Naive thymus-derived CD8-positive, alpha-beta T cell (primary cell): ENCODE measurements at places on chromosomes 3 and 15.

DNA sequence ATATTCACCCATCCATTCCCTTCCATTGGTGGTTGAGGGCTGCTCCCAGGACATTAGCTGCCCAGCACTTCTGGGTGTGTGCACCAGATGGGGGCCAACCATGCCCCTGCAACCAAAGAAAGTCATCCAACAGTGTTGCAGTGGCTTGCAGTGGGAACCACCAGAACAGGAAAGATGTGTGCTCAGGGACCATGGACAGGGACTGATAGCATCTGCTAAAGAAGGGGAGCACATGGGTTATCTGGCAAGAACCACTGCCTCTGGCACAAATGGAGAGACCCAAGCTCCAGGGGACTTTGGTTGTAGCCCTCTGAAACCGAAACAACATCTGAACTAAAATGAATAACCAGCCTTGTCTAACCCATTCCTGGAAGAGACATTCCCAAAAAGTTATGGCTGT, 8.1 kb downstream of the DCLK3 start:
- DNase-seq, result no peak

DNA sequence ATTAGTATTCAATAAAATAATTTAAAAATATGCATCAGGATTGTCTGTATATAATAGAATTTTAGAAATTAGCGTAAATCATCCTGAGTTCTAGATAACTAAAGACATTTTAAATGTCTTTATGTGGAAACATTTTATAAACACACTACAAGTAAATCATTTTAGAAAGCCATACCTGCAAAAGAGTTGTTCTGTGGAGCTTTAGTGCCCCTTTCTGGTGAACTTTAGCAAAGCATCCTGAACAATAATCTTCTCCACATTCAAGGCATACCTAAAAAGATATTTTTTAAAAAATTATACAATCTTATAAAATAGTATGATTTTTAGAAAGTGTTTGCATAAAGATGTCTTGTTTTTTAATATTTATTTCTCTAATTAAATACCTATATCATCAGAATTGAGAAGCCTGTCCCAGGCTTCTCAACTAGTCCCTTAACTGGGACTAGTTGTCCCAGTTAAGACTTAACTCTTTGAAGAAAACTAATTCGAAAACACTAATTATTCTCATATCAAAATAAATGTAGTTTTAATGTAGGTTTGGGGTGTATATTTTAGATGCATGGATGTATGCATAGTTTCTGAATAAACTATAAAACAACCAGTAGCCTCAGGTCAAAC, 29.7 kb downstream of the ZBBX start:
- no peak for DNase-seq

DNA sequence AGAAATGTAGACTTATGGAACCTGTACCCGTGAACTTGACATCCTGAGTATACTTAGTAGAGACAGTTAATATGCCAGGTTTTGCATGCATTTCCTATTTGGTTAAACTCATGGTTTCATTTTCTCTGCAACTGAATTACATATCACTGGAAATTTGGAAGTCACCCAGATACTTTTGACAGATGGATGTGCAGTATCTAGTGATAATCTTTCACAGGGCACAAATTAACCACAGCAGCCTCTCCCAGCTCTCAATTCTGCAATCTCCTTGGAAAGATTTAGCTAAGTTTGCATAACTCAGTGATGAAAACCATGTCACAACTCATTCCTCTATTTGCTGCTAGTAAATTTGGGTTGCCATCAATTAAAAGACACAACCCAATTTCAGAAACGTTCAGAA, 162.3 kb upstream of the TPM1 start:
- no peak for DNase-seq

DNA sequence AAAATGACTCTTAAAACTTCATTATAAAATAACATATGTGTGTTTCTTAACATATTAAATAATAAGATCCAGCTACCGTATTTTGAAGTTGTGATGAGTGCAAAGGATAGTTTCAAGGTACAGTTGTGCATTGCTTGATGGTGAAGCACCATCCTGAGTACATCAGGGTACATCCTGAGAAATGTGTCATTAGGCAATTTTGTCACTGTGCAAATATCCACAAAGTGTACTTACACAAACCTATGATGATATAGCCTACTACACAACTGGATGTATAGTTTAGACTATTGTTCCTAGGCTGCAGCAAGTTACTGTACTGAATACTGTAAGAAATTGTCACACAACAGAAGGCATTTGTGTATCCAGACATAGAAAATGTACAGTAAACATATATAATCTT, 20.8 kb upstream of the TM4SF1 start:
- no peak for DNase-seq

DNA sequence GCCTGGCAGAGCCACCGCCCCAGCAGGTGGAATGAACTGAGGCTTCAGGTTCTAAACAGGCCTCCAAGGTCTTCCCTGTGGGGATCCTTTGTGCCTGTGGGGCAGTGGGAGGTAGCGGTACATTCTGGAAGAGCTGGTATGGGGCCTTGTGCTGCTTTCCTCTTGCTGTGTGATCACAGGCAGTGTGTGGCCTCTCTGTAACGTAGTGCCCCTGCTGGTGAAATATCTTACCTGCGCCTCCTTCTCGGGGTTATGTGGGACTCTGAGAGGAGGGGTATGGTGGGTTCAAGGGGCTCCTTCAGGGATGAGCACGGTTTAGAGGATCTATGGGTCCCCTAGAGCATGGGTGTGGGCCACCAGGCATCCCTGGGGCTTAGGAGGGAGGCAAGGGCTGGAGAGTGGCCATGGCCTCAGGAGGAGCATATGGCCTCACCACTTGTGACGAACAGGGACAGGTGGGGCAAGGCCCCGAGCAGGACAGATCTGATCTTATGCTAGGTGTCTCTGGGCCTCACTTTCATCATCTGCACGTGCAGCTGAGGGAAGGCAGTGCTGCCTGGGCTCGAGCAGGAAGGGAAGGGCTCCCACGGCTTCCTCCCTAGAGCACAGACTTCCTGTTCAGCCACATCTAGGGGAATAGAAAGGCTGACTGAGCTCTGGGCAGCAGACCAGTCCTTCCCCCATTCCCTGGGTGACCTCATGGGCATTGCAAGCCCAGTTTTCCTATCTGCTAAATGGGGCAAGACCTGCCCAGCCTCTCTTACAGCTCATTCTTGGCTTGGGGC, 1.9 kb upstream of the ALS2CL start:
- no peak for DNase-seq

DNA sequence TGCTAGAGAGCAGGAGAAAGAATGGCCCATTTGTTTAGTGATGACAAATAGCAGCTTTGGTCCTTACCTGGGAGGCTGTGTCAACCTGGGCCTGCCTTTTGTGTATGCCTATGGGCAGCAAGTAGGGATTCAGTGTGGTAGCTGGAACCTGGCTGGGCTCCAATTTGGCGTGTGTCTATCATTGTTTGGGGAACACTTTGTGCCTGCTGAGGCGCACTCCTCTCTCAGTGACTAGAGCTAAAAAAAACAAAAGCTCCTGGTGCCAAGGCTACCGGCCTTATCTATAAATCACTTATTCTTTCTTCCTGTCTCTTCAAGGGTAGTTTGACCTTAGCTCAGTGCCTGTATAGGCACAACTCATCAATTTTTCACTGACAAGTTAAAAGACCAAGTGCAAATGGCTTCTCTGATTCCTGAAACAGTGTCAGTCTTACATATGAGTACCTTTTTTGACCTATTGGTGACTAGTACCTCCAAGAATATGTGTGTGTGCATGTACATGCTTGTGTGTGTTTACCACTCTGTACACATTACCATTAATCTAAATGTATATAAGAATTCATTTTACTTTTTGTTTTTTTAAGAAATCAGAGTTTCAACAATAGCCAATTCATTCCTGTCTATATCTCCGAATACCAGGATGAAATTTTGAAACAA, 54.6 kb downstream of the GMNC start:
- DNase-seq, result no peak

DNA sequence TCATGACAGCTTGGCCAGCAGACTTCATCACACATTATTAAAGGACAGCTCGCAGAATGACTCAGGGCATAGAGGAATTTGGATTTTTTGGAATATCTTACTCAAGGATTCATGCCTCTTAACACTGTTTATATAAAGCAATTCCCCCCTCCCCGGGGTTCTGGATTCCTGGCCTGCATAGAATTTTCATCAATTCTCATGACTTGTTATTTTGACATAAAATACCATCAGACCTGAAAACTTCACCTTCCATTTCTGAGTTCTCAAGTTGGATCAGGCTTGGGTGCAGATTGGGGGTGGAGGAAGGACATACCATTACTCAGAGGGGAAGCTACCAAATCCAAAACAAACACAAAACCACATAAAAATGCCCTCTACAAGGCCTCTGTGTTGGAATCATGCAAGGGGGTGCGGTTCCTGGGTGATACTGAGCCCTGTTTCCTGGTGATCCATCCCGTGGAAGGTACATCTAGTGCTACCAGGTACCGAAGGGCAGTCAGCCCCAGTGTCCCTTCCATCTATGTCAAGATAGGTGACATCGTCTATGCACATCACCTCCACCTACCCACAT, 95.3 kb downstream of the DAPK2 start:
- no peak for DNase-seq

DNA sequence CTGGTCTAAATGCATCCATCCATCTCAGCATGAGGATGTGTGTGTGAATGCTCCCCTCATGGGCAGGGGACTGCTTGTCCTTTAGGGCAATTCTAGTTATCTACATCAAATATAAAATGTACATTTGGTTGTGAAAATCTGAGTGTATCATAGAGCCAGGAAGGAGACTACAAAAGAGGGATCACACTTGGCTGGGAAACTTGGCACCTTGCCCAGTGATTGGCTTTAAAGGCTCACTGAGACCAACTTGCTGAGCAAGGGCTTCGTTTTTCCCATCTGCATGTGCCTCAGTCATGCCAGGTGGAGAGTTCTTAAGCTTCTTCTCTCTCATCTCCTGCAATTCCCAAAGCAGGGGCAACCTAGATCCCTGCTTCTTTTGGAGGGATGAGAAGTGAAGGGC, 5.2 kb downstream of the CAPN3 start:
- DNase-seq, result no peak

- no peak for DNase-seq
Observed at GRCh38 chr3:129061888-129062834, 1.6 kb downstream of the GP9 start.

DNA sequence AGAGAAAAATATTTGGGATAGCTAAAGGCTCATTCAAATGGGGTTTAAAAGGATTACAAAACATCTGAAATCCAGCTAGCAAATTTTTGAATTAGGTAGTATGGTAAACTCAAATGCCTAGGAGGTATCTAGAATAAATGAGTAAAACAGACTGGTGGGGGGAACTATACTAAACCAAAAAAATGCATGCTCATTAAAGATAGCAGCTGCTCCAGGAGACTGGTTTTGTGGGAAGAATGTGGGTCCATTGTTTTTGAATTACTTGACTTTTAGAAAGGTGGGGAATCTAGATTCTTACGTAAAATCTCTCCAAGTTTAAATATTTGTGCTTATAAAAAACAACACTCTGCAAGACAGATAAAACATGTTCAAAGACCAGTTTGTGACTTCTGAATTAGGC, 73.8 kb downstream of the LEKR1 start:
- DNase-seq, result no peak

DNA sequence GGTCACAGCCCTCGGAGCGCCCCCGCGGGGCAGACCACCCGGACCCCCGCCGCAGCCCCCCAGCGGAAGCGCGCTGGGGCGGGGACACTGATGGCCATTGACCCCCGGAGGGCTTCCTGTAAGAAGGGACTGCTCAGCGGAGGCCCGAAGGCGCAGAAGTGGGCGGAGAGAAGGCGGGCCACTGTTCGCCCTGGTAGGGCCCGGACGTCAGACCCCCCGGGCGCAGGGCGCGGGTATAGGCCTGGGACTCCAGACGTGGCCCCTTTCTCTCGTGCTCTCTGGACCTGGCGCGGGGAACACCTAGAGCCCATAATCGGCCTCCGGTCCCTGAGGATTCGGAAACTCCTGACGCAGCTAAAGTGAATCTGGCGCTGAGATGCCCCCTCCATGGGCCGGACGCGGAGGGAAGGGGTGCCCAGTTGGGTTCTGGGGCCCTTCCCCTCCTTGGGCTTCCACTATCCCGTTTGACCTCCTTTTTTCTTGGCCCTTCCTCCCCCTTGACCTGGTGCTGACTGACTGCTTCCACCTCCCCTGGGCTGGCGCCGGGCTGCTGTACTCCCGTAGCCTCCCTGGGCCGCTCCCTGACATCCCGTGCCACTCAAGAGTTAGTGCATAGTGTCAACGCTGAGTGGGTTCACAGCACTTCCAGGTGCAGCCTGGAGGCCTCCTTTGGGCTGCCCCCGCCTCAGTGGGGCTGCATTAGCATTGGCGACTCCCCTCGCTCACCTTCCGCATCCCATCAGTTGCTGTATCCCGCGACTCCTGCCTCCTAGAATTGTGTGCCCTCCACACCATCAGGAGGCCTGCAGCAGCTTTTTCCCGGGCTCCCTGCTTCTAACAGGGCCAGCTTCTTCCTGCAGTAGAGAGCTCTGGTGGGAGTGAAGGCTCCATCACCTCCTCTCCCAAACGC, 694 bp downstream of the ABTB1 start:
- peak; percentile 69 for DNase-seq

DNA sequence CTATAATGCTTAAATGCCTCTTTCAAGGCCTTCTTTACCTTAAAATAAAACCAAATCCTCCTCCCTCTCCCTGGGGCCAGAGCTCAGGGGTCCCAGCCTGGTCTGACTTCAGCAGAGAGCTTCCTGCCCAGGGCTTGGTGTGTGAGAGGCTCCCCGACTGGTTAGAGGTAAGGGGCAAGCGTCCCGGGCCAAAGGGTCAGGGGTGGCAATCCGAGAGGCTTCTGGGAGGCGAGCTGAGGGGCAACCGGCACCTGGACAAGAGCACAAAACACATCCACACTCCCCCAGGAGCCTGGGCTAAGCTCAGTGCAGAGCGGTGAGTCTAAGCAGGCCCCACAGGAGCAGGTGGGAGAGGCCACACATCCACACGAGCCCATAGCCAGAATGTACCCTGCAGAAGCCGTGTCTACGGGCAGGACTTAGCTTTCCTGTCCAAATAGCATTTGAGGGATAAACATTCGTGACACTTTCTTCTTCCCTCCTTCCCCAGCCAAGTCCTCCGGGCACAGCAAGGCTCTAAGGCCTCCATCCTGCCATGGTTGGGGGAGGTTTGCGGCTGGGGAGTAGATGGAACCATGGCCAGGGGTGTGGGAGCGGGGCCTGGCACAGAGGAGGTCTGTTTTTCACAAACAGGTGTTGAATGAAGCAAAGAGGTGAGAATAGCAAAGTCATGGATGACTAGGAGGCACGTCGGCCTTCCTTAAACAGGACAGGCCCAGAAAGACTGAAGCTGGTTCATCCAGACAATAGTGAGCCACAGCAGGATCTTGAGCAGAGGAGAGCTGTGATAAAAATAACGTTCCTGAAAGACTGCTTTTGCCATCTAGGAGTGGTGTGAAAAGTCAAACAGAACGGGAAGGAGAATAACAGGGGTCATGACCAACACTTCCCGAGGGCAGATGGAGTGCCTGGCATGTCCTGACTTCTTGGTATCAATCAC, 98.7 kb upstream of the IQSEC1 start:
- DNase-seq, result no peak
